ENCODE measurements at places on chromosomes 4 and X.

GRCh38 chrX:154012336-154012991 lies 7.2 kb downstream of the IRAK1 start:
- DNase-seq, result no peak

GRCh38 chrX:40757058-40757457 lies 21.7 kb upstream of the MED14 start:
- no peak for DNase-seq

- no peak for DNase-seq
Measured at GRCh38 chr4:184375027-184375426, 99.3 kb downstream of the IRF2 start.

GRCh38 chrX:135974279-135974856 lies 580 bp upstream of the MMGT1 start:
- DNase-seq, result peak; percentile 84

DNA sequence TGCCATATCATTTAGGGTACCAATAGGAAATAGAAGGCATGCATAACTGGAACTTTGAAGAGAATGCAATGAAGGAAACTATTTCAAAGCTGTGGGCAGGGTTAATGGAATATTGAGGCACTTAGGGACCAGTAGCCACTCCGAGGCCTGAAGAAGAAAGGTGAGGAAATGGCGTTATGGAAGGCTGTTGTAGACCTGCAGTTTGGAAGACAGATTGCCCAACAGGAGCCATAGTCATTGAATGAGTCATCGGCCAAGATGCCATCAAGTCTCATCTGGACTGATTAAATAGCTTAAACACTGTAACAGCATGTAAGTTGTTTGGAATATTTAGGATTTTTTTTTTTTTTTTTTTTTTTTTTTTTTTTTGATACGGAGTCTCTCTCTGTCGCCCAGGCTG lies 11.6 kb downstream of the CXCL13 start:
- no peak for DNase-seq

DNA sequence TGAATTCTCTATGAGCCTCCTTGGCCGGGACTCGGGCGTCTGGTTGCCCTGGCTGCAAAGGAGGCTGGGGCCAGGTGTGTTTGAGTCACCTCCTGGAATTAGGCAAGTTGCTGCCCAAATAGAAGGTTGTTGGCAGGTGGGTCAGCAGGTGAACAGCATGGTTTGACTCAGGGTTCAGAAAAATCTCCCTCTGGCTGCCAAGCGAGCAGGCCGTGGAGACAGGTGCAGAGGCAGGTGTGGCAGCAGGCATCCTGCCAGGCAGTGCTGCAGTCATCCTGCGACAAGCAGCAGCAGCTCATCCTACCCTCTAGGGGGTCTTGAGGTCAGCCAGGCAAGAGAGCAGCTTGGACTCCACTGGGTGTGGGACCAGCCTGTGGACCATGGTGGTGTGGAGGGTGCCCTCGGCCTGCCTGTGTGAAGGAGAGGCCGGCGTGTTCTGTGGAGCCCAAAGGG lies 8.2 kb downstream of the MSANTD1 start:
- no peak for DNase-seq

DNA sequence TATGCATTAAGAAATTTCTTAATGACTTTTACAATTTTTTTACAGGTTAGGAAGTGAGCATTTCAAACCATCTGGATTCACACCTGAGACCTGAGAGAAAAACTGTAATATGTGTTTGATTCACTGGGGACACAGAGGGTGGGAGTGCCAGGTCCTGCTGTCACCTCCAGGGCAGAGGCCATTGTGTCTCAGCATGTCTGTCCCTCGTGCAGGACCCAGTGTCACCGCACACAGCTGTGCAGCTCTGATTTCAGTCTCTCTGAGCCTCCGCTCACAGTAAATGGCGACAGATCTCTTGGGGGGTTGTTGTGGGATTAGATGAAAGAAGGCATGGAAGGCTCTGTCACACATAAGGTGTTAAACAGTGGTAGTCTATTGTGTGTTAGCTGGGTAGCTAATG lies 23.0 kb upstream of the CLDN24 start:
- DNase-seq, result no peak

- DNase-seq, result no peak
Measured at GRCh38 chr4:5959211-5959982, 58.8 kb downstream of the C4orf50 start.

DNA sequence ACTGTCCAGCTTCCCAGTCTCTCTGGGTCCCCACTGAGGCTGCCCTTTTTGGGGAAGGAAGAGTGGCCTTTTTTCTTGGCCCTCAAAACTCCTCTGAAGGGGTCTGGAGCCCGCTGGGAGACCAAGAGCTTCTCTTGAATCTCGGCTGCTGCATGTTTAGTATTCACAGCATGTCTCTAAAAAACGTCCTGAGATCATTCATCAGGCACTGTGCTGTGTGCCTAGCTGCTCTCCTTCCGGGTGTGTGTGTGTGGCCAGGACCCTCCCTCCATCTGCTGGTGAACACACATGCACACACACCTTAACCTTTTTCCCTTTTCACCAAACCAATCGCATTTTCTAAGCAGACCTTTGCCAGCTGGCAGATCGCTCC lies 841 bp upstream of the FRMPD3 start:
- DNase-seq, result no peak

GRCh38 chrX:112662559-112663427 lies 16.9 kb downstream of the LHFPL1 start:
- DNase-seq, result no peak

- no peak for DNase-seq
Measured at GRCh38 chr4:140126261-140126660, 27.7 kb downstream of the MAML3 start.

DNA sequence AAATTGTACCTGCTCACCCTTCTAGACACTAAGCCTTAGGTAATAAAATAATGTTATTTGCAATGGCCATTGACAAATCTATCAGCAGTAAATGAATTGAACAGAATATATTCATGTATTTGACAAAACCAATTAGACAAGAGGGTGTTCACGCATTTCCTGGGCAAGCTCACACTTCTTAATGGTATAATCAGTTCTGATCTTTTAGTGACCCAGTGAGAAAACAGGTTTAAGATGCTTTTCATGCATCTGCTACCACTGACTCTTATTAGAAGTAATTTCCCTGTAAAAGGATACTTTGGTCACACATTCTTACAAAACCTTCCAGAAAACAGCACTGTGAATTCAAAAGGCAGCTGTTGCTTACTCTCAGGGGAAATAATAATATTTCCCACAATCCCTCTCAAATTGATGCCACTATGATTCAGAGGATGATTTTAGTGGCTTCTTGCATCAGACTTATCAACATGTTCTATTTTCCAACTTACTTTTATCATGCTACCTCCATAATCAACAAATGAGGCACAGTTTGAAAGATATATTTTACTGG lies 313.9 kb upstream of the NWD2 start:
- no peak for DNase-seq

- DNase-seq, result no peak
Measured at GRCh38 chrX:132819711-132820264, 138.6 kb downstream of the HS6ST2 start.

GRCh38 chrX:49991758-49992157 lies 69.4 kb downstream of the CLCN5 start:
- no peak for DNase-seq

- DNase-seq, result peak; percentile 74
Measured at GRCh38 chrX:46574774-46575381, 1.3 kb downstream of the CHST7 start.

DNA sequence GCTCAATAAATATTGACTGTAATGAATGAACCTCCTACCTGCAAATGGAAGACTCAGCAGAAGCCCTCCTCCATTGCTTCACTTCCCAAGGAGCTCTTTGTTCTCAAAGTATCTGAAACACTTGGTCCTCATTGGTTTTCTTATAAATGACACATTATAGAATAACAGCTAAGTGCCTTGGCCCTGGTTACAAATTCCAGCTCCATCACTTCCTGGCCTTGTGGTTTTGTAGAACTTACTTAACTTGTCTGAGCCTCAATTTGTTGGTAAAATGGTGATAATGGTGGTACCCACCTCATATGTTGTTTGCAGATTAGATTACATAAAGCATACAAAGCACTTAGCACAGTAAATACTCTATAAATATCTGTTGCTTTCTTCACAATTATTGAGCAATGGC lies 25.2 kb upstream of the SMIM20 start:
- no peak for DNase-seq

DNA sequence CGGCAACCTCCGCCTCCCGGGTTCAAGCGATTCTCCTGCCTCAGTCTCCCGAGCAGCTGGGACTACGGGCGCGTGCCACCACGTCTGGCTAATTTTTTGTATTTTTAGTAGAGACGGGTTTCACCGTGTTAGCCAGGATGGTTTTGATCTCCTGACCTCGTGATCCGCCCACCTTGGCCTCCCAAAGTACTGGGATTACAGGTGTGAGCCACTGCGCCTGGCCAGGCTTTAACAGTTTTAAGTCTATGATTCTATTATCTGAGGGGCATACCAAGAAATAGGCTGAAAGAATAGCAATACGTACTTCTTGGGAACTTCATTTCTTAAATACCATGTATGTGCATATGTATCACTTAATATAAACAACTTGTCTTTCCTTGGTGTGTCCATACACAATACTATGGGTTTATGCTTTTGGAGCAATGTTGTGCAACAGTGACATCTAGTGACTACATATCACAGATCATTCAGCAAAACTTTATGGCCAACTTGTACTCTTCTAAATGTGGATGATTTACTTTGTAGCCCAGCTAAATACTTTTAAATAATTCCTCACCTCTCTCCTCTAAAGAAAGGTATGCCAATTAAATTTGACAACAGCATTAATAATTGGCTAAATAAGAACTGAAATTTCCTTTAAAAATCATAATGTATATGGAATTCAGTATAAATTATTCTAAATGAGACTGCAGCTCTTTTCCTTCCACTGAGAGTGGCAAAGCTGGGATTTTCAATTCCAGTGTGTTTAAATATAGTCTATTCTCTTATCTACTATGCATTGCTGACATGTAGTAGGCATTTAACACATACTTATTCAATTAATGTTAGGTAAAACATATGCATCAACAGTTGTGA lies 10.4 kb downstream of the SLC9B1 start:
- DNase-seq, result peak; percentile 79

DNA sequence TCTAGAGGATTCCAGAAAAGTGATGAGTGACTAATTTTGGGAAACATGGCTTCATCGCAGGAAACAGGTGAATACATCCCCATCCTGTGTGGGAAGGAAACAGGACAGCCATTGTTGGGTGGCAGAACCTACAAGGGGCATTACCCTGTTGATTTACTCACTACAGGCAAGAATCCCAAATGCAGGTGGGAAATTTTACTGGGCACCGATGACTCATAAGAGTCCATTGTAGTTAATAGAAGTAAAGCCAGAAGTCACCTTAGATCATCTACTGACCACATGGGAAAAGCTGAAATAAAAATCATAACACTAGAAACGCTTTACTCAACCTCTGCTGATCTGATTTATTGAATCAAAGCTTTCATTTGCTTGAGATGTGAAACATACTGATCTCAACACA lies 136.4 kb downstream of the TRIML1 start:
- no peak for DNase-seq

GRCh38 chr4:38266616-38267015 lies 306.4 kb downstream of the PTTG2 start:
- DNase-seq, result peak; percentile 27

DNA sequence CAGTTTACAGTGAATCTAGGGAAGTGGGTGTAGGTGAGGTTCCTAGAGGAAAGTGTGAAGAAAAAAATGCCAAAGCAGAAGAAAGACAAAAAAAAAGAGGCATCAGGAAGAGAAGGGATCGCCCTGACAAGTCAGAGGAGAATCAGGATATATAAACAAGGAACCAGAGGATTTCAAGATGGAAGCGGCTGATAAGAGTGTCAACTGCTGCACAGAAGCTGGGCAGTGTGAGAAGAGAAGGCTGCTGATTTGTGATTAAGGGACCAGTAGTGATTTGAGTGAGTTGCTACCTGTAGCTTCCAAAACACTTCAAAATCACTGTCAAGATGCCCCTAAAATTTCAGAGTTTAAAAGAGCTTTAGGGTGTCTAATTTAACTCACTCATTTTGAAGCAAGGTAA lies 258.2 kb downstream of the PPP3CA start:
- DNase-seq, result no peak

Data from GM12865 (cell line).